Cortex of kidney (tissue), 1 donor: ENCODE measurements at places on chromosomes 1 and 21.

DNA sequence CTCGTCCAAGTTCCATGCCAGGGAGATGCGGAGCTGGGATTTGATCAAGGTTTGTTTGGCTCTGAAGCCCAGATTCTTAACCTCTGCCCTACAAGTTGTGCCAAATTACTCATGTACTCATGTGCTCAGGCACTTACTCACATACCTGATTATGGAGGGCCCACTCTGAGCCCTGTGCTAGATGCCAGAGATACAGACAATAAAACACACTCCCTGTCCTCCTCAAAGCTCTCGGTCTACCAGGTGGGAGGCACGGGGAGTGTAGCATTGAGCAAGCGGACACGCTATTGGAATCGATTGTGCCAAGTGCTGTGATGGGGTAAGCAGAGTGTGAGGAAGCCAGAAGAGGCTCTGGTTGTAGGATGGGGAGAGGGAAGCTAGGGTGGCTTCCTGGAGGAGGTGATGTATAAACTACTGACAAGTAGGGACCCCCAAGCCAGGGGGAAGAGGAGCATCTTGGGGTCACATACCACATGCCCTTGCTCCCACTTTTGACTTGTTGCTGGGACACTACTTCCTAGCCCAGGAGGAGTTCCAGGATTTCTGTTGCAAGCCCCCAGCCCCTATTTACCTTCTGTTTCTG lies 49.8 kb upstream of the IFNLR1 start:
- no peak for DNase-seq

DNA sequence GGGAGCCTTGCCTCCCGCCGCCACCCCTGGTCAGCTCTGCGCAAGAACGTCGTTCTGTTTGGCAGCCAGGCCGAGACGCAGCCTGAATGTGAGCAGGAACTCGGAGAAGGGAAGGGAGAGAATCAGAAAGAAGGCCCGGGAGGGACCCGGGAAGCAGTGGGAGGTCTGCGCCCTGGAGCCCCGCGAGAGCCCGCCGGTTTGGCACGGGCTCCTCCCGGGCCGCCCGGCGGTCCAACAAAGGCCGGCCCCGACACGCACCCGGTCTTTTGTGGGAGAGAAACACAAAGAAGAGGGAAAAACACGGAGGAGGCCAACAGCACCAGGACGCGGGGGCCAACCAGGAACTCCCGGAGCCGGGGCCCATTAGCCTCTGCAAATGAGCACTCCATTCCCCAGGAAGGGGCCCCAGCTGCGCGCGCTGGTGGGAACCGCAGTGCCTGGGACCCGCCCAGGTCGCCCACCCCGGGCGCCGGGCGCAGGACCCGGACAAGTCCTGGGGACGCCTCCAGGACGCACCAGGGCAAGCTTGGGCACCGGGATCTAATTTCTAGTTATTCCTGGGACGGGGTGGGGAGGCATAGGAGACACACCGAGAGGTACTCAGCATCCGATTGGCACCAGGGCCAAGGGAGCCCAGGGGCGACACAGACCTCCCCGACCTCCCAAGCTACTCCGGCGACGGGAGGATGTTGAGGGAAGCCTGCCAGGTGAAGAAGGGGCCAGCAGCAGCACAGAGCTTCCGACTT lies 2.7 kb upstream of the OLIG2 start:
- no peak for DNase-seq

DNA sequence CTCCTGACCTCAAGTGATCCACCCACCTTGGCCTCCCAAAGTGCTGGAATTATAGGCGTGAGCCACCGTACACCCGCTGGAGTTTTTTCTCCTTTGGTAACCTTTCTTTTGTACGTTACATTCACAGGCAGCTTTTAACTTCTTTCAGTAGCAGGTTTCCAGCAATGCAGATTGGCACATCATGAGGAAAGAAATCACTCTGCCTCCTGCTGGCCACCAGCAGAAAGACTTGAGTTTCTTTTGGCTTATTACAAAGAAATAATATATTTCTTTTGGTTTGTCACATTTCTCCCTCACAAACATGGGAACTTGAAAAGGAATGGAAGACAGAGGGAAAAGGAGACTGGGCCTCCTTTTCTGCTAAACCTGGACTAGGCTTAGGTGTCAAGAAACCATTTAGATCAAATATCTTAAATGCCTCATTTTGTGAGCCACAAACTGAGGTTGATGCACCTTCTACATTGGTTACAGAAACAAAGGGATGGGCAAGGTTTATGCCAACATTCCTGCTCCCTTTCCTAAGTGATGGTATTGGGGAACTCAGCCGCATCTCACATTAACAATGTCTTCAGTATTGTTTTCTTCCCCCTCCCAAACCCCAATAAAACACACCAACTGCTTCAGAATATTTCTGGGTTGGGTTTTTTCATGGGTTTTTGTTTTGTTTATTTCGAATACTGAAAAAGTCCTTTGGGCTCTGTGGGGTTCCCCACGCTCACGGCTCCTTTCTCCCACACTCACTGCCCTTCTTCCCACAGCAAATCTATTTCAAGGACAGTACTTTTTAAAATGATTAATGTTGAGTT lies 7.7 kb downstream of the ENSA start:
- DNase-seq, result no peak

- DNase-seq, result no peak
These were observed 20.0 kb upstream of the NIBAN1 start for GRCh38 chr1:184994301-184994700.

- DNase-seq, result no peak
These were observed 11.7 kb upstream of the SH3GLB1 start for GRCh38 chr1:86692641-86693040.

DNA sequence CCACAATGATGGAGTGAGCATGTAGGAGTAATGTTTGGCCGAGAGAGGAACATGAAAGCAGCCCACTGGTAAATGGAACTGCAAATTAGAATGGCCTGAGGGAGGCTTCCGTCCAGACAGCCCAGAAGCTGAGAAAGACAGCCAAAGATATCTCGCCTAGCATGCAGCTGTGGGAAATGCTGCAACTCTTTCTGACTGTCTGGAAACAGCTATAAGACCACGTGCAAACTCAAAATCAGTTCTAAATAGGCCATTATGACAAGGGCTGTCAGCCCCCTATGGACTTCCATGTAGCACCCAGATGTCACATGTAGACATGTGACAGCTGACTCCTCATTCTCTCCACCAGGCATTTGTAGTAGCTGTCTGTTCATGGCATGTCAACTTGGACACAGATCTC lies 62.9 kb upstream of the ATP1A1 start:
- DNase-seq, result no peak

DNA sequence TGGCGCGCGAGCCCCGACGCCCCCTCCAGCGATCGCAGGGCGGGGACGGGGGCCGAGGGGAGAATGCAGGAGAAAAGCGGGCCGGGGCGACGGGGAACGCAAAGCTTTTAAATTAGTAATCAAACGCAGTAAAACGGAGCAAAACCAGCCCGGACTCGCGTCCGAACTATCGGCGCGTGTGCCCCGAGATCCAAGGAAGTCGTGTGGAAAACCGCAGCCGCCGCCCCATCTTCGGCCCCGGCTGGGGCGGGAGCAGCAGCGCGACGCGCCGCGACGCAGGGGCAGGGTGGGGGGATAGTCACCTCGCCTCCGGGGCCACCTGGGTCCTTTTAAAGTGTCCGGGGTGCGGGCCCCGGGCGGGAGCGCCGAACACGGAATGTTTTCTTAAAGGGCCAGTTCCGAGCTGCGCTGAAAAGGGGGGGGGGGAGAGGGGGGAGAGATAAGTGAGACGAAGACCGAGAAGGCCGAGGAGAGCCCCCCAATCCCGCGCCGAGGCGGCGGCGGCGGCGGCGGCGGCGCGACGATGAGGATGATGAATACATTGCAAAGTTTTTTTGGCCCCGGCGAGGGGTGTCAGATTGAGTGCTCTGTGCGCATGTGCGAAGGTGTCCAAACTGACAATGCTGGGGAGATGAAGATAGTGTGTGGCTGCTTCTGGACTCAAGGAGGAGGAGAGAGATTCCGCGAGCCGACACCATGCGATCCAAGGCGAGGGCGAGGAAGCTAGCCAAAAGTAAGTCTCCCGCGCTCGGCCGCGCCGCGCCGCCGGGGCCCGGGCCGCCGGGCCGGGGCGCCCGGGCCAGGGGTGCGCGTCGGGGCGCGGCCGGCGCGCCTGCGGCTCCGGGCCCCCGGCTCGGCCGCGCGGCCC lies at the start of gene PRDM16:
TSS of gene PRDM16 (plus strand) at position 640 of the 868 bp plus-strand sequence. CDS start at position 697, 57 bp downstream.
- no peak for DNase-seq

GRCh38 chr1:67795179-67795912 lies 37.9 kb downstream of the GNG12 start:
- no peak for DNase-seq

GRCh38 chr1:150809651-150810050 lies 1.6 kb upstream of the CTSK start:
- no peak for DNase-seq

DNA sequence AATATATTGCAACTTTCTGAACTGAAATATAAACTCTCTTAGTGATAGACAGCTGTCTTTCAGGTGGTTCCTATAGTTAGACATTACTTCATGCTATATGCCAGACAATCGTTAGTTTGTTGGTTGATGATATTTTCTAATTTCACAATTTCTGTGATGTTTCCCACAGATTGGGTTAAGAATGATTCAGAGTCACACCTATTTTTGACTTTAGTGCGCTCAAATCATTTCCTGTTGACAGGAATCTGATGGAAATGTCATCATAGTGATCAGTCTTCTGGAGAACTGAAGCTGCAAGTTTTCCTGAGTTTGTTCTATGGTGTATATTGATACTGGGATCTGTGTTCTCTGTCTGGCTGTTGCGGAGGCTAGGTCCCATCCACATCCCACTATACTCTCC lies 119.7 kb downstream of the C1orf21 start:
- DNase-seq, result no peak

DNA sequence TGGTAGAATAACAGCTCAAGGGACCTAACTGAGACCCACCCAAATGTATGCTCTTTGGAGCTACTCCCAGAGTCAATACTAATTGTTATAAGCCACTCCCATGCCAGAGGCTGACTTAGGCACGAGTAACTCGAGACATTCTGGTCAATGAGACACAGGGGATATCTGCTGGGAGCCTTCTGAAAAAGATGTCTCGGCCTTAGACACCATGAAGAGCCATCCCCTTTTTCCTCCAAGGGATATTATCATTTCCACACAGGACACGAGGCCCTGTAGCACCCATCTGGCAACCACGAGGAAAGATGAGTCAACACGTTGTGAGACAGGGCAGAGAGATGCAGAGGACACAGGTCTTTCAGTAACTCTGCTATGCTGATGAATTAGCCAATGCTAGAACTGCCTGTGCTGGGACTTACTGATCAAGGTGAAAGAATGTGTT lies 30.7 kb downstream of the ITPKB start:
- no peak for DNase-seq

GRCh38 chr1:19089524-19089923 lies 120.5 kb downstream of the UBR4 start:
- no peak for DNase-seq

- DNase-seq, result no peak
These were observed 17.1 kb downstream of the ZNF281 start for GRCh38 chr1:200392625-200393185.

DNA sequence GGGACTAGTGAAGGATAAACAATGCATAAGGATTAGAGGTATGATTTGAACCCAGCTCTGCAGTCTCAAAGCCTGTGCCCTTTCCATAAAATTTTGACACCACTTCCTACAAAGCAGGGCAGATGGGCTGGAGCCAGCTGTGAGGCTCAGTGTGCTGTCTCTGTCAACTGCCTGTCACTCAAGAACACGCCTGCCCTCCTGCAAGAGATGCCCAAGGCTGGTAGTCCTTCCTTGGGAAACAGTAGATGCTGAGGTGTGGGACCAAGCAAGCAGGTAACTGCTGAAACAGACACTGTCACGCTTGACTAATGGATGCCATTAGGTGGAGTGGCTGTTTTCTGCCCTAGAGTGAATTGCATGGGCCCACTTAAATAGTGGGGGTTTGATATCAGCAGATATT lies 402.0 kb downstream of the PTPRU start:
- DNase-seq, result no peak

- DNase-seq, result no peak
These were observed 14.4 kb downstream of the FRRS1 start for GRCh38 chr1:99751877-99752504.

DNA sequence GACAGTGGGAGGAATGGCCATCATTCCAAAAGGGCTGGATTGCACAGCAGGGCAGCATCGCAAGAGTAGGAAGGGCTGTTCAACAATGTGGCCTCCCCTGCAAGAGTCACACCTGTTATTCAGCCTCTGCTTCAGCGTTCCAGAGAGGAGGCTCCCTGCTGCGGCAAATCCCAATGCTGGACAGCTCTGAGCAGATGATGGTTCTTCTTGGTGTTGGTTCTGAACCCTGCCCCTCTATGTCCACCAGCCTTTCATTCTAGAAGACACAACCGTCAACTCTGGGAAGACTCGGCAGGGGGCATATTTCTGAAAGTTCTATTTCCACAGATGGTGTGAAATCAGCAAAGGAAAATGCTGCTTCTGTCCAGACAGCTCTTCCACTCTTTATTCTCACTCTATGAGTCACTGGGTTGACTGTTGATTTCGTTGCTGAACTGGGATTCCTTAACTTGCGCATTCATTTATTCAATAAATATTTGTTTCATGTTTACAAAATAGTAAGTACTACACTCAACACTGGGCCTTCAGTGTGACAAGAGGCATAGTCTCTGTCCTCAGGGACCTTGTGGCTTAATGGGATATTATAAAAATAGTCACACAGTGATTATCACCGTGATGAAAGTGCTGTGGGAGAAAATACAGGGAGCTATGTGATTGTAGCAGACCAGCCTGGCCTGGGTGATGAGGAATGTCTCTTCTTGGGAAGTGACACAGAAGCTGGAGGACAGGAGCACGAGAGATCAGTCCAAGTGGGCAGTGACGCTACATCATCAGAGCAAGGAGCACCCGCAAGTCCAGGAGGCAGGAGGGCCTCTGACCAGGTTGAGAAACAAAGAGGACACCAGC lies 260.3 kb downstream of the SIPA1L2 start:
- no peak for DNase-seq

DNA sequence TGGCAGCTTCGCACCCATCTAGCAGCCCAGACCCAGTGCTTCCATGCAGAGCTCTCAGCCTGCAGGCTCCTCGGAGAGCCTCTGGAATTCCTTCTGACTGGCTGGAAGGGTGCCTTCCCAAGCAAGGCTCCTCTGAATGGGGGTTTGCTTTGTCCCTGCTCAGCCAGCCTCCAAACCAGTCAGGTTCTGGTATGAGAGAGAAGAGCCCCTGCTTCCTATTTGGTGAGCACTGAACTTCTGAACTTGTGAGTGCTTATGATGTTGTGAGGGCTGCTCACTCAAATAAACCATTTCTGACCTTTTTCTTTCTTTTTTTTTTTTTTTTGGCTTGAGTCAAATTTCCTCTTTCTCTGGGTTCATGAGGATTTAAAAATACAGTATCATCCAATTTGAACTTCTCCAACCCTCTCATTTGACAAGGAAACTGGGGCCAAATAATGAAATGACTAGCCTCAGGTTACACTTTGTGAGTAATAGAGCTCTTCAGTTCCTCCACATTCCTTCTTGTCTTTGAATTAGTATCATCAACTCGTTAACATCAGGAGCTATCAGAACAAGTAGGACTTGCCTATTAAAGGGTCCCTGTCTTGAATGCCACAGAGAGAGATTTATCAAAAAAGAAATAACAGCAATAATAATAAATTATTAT lies 39.6 kb downstream of the GFI1 start:
- DNase-seq, result no peak

- no peak for DNase-seq
These were observed 564.2 kb downstream of the PTPRU start for GRCh38 chr1:29800522-29800956.

- no peak for DNase-seq
These were observed 8.9 kb downstream of the VPS26C start for GRCh38 chr21:37257967-37258877.

GRCh38 chr21:31580866-31581276 lies 78.6 kb upstream of the SOD1 start:
- DNase-seq, result no peak
